ENCODE measurements at places on chromosomes 1 and 21.

GRCh38 chr1:4880626-4881025 is 226.2 kb downstream of the AJAP1 start:
- DNase-seq = no peak

DNA sequence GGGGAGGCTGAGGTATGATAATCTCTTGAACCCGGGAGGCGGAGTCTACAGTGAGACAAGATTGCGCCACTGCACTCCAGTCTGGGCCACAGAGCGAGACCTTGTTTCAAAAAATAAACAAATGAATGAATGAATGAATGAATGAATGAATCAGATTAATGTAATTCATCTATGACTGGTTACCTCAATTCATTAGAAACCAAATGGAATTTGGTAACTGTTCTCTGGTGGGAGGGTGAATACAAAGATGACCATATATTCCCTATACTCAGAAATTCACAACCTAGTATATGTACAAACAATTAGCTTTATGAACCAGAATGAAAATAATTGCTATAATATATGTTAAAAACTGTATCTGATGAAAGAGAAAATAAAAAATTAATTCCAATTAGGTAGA is 80.9 kb downstream of the FAF1 start:
- no peak for DNase-seq

DNA sequence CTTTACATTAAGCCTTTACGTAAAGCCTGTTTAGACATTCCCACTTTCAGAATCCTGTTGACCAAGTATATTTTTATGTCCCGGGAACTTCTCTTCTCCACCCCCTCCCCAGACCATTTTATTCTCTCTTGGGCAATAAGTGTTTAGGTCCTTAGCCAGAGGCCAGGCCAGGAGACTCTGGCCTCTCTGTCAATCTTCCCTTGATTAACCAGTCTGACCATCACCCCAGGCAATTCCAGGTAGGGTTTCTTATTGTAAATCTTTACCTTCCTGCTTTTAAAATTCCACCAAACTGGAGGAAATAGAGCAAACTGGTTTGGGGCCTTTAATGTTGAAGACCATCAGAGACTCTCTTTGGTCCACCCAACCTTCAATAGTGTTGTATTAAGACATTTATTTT is 12.2 kb upstream of the IFI6 start:
- DNase-seq = no peak

GRCh38 chr21:45430521-45431501 is 25.8 kb downstream of the COL18A1 start:
- DNase-seq = no peak
